Stimulated activated CD4-positive, alpha-beta T cell treated with anti-CD3 and anti-CD28 coated beads, Interleukin-4, amount 100 ng/mL, for 24 hours (primary cell): ENCODE measurements at places on chromosomes 1 and 21.

- no peak for DNase-seq
Measured at GRCh38 chr1:228177721-228178710, 12.4 kb downstream of the IBA57 start.

DNA sequence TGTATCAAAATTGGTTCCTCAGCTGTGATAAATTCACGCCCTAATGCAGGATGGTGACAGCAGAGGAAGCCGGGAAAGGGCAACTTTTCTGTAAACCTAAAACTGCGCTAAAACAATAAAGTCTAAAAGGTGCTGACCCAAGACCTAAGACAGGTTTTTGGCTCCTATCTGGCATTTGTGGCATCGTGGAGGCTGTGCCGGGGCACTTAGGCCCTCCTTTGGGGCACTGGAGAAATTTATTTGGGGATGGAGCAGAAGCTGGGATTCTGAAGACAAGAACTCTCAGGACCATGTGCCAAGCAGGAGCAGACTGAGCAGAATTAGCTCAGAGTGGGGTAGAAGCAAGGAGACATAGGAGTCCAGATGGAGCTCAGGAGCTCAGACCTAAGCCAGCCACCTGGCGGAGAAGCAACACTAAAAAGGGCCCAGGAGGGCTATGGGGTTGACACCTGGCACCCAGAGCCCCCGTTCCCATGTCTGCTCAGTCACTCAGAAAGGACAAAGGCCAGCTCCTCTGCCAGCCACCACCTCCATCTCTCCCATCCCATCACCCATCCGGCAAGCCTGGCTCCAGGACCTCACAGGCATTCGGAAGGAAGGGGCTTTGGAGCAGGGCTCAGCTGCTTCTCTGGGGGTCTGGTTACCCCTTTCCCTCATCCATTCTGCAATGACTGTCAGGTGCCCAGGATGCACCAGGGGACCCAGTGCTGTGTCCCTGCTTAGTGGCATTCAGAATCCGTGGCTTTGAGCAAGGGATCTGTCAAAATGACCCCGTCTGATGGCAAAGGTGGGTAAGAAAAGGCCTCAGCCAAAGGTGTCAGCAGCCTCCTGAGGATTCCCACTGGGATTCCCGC, 347.7 kb downstream of the NPHP4 start:
- DNase-seq: no peak

GRCh38 chr1:87348341-87349019, 19.8 kb downstream of the LMO4 start:
- DNase-seq: no peak

DNA sequence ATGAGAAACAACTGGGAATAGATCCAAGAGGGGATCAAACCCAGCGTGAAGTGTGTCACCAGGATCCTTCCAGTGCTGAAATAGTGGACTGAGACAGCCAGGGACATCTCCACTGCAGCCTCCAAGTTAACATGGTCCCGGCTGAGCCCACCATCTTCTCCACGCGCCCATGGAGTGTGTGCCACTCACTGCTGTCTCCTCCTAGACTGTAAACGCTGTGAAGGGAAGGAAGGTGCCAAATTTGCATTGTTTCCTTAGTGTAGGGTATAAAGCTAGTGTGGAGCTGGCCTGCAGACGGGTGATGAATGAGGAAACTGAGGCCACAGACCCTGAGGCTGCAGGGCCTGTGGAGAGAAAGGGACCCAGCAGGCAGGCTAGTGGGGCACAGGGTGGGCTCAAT, 183.6 kb downstream of the FOXD2 start:
- DNase-seq: no peak

DNA sequence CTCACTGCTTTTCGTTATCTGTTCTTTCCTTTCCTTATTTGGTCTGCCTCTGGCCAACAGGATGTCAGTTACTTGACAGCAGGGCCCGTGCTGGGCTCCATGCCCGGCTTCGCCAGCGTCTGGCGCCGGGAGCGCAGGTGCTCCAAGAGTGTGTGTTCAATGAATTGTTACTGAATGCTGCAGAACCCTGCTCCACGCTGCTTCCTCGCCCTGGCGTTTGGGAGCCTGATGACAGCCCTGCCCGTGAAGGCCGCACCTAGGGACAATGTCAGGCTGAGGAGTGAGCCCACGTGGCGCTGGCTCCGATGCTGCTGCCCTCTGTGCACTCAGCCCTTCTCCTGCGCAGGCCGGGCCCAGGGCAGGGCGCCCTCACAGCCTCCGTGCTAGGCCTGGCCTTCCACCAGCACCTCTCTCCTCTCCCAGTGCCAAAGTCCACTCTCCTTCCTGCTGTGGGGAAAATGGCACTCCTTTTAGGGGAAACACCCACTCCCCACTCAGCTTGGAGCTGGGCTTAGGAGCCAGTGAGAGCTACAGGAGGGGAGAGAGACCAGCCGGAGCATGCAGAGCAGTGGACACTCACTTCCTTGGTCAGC, 51.4 kb downstream of the ACBD3 start:
- no peak for DNase-seq

DNA sequence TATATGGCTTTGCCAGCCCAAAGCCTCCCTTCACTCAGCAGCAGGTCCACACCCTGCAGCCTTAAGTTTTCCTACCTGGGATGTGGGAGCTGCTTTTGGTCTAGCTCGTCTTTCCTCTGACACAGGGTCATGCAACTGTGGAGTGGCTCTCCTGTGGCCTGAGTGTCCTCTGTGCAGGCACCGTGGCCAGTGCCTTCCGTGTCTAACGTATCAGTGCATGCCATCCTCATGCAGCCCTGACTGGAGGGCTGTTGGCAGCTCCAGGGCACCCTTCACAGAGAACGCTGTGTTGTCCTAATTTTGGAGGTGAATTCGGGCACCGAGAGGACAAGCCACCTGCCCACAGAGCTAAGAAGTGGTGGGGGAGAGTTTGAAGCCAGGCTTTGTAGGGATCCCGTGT, 25.7 kb upstream of the C1orf174 start:
- no peak for DNase-seq

GRCh38 chr1:47763591-47764171, 233.5 kb downstream of the TRABD2B start:
- no peak for DNase-seq

GRCh38 chr1:74222701-74223100, 12.5 kb upstream of the TNNI3K start:
- DNase-seq: no peak

DNA sequence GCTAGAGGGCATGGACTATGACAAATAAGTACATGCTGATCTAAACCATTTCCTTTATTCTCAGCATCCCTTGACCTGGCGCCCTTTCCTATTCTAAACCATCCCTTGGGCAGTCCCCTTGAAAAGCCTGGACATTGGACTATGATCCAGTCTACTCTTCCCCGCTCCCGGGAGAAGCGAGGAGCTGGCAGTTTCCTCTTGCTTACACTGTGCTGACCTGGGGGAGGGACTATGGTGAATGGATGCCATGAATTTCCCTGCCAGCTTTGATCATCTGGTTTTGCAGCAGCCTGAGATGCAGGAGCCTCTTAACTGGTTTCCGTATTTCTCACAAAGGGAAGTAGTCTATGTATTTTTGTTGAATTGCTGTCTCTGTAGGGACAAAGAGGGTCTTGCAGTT, 121.7 kb downstream of the KIF26B start:
- no peak for DNase-seq

GRCh38 chr1:26111530-26112406, at the start of gene PDIK1L:
TSS of gene PDIK1L (plus strand) at chr1:26111824. CDS start at chr1:26114309, 2,485 bp downstream.
- DNase-seq: peak; percentile 93

DNA sequence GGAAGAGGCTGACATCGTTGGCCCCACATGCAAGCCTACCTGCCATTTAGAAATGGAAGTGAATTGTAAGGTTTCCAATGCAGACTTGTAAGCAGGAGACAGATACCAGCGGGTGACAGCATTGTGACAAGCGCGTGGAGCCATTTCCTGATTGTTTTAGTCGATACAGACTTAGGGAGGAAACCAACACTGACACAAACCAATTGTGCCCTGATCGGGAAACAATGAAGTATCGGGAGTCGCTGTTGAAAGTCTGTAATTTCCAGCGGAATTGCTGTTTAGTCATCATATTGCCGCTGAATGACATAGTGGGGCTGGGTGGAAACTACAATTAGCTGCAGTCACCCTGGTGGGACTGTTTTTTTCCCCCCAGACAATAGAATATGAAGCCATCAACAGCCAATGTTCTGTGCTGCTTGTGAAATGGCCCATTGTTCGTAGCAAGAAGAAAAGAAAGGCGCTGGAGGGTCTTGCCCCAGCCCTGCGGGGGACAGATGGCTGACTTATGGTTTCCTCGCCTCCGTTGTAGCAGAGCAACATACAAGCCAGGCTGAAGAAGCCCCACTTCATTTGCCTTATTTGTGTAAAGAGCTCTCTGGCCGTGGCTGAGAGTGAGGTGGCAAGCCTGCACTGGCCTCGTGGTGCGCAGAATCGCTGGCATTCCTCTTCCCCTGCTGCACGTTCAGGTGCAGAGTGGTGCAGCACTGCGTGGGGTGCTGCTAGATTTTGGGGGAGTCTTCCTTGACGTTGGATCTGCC, 462.7 kb downstream of the CAMTA1 start:
- no peak for DNase-seq

DNA sequence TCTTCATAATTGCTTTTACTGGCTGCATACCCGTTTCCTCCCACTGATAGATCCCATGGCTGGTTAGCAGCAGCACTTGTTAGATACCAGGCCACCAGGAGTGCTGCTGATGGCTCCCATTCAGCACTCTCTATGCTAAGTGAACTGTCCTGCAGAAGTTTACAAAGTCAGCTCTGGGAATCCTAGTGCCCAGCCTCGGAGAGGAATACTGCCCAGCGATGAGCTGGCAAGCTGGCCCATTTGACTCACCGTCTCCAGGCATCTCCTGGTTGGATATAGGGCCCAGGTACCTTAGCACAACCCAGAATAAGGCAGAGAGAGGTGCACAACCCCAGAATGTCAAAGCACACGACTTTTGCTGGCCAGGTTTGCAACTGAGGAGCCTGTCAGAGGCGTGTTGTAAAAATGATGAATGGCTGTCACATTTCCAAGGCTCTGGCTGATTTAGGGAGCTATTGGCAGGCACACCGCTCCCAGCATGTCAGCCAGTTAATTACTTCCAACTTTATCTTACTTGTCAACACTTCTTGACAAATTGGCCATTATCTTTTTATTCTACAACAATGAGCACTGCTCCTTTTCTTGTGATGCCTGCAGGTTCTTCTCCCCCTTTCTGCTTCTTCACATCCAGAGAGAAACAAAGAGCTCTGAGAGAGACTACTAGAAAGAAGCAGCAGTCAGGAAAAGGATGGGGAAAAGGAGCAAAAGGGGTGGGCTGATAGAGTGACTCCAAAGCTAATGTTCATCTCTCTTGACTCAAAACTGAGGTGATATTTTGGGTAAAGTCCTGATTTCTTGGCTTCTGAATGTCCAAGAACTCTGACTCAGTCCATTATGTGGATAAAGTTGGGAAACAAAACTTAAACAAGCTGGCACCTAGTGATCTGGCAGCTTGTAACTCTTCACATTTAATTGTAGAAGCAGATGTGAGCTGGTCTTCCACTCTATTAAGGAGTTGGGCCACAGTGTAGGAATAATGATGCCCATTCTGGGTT, 10.8 kb upstream of the ANGPTL7 start:
- no peak for DNase-seq

GRCh38 chr1:213783893-213784292, 203.9 kb upstream of the PROX1 start:
- DNase-seq: no peak

DNA sequence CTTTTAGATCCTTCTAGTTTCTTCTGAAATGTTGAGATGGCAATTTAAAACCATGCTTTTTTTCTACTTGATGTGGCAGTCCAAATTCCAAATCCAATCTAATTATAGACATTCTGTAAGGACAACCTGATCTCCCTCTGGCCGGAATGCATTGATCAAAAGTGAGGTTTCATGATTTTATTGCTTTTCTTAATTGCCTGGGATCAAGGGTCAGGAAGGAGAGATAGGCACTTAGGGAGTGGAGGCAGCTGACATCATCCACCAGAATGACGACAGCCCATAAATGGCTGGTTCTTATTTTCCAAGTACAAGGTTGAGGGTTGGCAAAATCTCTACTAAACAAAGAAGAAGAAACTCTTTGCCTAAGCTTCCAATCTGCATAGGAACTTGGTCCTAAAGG, 46.4 kb upstream of the SCCPDH start:
- DNase-seq: no peak

GRCh38 chr1:117656202-117656641, 50.4 kb downstream of the TENT5C start:
- DNase-seq: peak; percentile 81

DNA sequence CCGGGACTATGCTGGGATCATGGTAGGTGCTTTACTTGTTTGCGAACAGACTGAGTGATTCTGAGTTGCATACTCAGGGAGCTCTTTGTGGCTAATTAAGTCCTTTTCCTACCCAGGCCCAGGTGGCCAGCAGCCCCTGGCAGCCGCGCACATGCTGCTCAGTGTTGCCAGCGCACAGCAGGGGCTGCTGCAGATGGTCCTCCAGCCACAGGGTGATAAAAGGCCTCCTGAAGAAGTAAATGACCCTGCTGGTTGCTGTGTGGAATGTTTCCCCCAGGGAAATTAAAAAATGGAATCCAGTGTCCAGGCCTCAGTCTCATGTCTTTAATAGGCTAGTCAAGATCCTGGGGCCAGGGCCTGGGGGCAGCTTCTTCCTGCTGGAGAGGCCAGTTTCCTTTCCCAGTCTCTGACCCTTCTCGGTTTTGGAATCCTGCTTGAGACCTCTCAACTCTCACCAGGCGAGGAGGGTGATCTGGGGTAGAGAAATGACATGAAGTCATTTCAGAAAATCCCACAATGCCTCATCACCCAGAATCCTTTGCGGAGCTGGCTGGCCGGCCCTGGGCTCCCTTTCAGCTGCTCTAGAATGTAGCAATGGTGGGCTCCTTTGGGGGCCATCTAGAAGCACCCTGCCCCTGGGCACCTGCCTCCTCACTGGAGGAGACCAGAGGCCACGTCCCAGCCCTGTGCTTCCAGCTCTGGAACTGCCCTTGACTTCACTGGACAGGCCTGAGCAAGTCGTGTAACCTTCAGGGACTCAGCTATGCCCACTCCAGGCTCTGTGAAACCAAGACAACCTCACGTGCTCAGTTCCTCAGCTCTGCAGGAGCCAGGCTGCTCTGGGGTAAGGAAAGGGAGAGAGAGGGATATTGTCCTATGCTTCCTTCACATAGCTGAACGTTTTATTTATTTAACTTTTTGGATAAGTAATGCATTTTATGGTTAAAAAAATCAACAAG, 131.4 kb downstream of the MRPS6 start:
- no peak for DNase-seq

DNA sequence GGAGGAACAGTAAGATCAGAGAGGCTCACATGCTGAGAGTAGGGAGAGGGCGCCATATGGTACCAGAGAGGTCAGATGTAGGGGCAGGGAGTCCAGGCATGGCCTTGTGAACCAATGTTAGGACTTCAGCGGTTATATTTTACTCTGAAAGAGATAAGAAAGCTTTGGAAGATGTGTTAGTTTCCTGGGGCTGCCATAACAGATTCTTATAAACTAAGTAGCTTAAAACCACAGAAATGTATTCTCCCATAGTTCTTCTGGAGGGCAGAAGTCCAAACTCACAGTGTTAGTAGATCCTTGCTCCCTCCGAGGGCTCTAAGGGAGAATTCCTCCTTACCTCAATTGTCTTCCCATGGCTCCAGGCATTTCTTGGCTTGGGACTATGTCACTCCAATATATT, 502.5 kb upstream of the ADGRL2 start:
- no peak for DNase-seq

GRCh38 chr1:152462636-152463035, 48.0 kb upstream of the LCE5A start:
- no peak for DNase-seq
